ENCODE measurements at places on chromosomes 13 and 19. TPM values are rescaled to one million over a fixed set of nuclear protein-coding genes. Genes with fewer than 3 reads are reported as not detected.
A peak's percentile ranks its signal among the peaks of the same experiment; 100 is the strongest.

DNA sequence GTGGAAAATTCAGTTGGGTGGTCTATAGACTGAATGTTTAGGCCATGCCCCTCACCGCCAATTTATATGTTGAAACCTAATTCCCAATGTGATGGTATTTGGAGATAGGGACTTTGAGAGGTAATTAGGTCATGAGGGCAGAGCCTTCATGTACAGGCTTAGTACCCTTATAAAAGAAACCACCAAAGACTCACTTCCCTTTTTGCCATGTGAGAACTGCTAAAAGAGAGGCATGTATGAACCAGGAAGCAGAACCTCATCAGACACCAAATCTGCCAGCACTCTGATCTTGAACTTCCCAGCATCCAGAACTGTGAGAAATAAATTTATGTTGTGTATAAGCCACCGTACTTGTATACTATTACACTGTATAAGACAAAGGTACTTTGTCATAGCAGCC, 40.6 kb downstream of the UQCRFS1 start:
- DNase-seq, result no peak

- no peak for DNase-seq
Observed at GRCh38 chr19:38808741-38809140, 4.0 kb downstream of the LGALS4 start.

DNA sequence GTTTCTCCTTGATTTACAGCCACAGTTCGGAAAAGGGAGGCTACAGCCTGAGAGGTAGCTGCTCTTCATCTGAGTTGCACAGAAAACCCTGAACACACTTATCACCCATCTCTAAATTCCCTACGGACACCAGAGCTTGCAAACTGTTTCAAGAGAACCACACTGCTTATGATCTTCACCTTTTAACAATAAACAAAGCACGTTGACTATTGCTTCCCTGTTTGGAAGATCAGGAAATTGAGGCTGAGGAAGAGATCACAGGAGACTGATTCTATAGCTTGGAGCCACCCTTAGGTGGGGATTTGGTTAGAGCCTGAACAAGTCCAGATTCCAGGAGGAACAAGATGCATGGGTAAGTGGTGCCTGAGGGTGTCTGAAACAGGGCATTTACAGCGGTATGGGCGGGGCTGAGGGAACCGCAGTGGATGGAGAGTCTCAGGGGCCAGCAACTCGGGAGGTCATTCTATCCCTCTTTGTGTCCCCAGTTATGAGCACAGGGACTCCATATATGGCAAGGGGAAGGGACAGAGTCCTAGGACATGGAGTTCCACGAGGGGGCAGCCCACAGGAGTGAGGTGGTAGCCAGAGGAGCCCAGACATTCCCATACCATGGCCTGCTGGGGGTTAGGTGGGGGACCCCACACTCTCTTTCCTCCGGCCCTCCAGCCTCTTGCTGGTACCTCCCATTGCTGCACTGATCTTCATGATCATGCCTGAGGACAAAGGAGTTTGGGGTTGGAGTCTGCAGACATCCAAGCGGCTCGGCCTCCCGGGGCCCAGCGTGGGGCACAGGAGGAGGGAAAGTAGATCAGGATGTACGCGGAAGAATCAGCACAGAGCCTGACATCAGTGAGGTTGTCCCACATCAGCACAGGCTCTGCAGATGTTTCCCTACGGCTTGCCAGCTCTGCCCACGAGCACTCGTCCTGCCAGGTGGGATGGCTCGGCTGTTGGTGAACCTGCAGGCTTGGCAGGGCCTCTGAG, 162.3 kb upstream of the ZNF536 start:
- DNase-seq, result no peak

GRCh38 chr13:43543331-43543730, 243.4 kb downstream of the ENOX1 start:
- DNase-seq, result no peak

- no peak for DNase-seq
Observed at GRCh38 chr13:39302820-39303219, 264.6 kb downstream of the NHLRC3 start.

GRCh38 chr19:2166741-2167738, 3.3 kb downstream of the DOT1L start:
- peak; percentile 90 for DNase-seq

The IGFL1 gene
- polyA plus RNA-seq, result not detected

DNA sequence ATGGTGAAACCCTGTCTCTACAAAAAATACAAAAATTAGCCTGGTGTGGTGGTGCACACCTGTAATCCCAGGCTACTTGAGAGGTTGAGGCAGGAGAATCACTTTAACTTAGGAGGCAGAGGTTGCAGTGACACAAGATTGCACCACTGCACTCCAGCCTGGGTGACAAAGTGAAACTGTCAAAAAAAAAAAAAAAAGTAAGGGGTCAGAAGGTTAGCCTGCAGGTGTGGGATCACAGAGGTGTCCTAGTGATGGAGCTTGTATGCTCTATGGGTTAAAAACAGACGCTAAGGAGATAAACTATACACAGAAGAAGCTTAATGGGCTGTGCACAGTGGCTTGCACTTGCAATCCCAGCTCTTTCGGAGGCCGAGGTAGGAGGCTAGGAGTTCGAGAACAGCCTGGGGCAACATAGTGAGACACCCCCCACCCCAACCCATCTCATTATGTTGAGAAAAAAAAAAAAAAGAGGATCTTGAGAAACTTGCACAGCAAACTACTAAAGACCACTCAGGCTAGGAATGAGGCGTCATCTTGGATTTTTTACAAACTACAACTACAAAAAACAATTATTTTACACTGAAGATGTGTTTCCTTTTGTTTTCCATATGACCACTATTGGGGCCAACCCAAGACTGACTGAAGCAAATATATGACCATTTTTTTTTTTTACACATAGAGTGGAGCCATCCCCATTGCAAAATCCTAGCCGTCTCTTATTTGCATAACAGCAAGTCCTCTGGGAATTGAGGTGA, 7.9 kb downstream of the FOSB start:
- DNase-seq, result no peak
